ENCODE measurements at places on chromosomes 11 and 22.

GRCh38 chr11:45851228-45851627 lies 4.0 kb downstream of the CRY2 start:
- no peak for DNase-seq

DNA sequence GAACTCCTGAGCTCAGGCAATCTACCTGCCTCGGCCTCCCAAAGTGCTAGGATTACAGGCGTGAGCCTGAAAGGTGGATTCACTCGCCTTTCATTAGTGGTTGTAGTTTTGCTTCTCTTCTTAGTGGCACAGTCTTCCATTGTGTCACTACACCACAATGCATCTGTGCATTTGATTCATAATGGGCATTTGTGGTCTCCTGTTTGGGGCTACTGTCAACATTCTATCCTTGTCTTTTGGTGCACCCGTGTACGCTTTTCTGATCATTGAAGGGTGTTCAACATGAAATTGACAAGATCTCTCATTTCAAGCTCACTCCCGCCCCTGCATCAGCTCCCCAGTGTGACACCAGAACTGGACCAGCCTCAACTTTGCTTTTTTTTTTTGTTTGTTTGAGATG lies 2.0 kb upstream of the SYT12 start:
- no peak for DNase-seq

- no peak for DNase-seq
These were observed 652.1 kb downstream of the NELL1 start for GRCh38 chr11:21321530-21321929.

- no peak for DNase-seq
These were observed 907.1 kb downstream of the DLG2 start for GRCh38 chr11:84719935-84720577.

GRCh38 chr11:10911907-10912306 lies 54.1 kb upstream of the ZBED5 start:
- no peak for DNase-seq

- DNase-seq: no peak
These were observed 282.8 kb downstream of the MN1 start for GRCh38 chr22:27518531-27519340.

- no peak for DNase-seq
These were observed 91.7 kb upstream of the ANO1 start for GRCh38 chr11:69986440-69986787.

DNA sequence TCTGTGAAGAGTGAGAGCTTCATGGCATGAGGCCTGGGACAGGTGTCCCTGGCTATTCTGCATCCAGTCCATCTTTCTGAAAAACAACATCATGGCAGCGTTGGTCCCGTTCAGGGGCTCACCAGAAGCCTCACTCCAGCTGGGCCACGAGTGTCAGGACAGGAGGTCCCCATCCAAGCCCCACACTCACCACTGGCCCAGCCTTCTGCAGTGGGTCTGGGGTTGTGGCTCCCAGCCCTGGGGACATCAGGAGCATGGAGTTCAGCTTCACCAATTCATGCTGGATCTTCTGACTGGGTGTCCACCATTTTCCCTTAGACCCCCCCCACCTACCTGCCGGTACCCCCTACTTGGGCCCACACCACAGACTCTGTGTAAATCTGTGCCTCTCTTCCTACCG lies 400.3 kb downstream of the BRD1 start:
- DNase-seq: no peak

GRCh38 chr11:86449993-86450629 lies 75.4 kb downstream of the CCDC81 start:
- no peak for DNase-seq

DNA sequence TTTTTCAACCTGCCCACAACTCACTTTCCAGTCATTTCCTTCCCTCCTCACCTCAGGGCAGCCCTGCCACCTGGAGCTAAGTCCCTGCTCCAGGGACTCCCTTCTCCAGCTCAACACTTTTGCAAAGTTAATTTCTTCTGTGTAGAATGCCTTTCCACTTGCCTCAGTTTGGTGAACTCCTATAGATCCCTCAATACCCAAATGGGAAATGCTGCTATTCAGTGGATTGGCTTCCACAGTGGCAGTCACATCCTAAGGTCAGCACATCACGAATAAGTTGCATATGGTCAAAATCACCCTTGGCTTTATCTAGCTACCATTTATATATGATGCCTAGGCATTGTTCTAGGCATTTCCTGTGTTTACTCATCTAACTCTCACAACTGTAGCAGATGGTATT lies 23.6 kb downstream of the GDPD5 start:
- no peak for DNase-seq

DNA sequence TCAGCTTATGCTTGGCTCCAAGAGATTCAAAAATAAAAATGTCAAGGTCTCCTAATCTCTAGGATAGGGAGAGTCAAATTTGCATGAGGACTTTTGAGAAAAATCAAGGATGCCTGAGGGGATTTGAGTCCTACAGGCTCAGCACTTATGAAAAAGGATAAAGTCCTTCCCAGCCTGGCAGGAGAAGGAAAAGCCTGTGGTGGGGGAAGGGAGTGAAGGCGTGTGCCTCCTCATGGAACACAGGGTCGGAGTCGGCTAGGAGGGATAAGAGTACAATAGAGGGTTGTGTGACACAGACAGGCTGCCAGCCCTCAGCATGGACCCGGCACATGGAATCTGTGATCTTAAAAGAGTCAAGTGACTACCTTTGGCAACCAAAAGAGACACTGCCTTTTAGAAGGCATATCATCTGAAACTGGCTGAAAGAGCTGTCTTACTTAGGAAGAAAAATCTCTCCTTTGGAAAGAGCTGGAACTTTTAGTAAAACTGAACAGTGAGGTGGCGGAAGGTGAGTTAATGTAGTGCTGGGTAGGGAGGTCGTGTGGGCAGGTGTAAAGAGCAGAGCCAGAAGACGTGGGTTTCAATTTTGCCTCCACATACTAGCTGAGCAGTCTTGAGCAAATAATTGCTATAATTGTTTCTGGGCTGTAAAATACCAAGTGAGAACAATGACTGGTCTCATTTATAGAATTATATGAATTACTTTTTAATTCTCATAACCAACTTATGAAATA lies 58.8 kb upstream of the RDX start:
- no peak for DNase-seq

- no peak for DNase-seq
These were observed 209.6 kb downstream of the BUD13 start for GRCh38 chr11:116563028-116563711.

DNA sequence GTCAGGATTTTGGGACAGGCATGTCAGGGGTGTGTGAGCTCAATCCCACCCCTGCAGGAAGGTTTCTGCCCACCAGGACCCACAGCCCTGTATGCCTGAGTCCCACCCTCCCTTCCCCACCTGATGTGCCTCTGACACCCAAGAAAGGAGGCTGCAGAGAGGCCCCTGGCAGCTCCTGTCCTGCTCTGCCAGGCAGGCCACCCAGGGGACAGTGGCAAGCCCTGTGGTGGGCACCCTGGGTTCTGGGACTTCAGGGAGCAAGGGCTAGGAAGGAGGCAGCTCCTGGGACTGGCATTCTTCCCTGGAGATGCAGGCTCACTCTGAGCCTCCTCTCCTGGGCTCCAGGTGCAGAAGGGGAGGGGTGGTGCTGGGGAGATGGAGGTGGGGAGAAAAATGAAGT lies 234.5 kb upstream of the B3GAT1 start:
- DNase-seq: no peak

GRCh38 chr22:17130199-17130598 lies 9.0 kb upstream of the TMEM121B start:
- no peak for DNase-seq

DNA sequence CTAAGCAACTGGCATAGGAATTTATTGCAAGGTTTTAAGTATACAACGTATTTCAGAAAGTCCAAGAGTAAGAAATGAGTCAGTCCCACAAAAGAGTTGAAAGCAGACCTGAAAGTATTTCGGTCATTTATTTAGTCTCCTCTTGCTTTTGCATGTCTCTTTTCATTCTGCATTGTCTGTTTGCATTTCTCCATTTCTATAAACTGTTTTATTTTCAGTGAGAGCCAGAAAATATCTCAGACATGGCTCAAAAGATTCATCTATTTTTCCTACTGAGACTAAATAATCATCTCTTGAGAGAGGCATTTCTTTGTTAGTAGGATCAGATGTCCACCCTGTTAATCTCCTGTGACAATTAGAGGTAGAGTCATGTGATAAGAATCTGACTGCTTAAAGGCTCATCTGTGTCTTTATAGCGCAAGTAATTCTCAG lies 219.1 kb upstream of the CCDC179 start:
- no peak for DNase-seq

GRCh38 chr22:22397292-22397870 lies 111.2 kb downstream of the ZNF280B start:
- peak; percentile 26 for DNase-seq

GRCh38 chr11:78300108-78300839 lies 111.6 kb downstream of the USP35 start:
- no peak for DNase-seq

- no peak for DNase-seq
These were observed 466.3 kb upstream of the ARHGAP42 start for GRCh38 chr11:100220801-100221200.

DNA sequence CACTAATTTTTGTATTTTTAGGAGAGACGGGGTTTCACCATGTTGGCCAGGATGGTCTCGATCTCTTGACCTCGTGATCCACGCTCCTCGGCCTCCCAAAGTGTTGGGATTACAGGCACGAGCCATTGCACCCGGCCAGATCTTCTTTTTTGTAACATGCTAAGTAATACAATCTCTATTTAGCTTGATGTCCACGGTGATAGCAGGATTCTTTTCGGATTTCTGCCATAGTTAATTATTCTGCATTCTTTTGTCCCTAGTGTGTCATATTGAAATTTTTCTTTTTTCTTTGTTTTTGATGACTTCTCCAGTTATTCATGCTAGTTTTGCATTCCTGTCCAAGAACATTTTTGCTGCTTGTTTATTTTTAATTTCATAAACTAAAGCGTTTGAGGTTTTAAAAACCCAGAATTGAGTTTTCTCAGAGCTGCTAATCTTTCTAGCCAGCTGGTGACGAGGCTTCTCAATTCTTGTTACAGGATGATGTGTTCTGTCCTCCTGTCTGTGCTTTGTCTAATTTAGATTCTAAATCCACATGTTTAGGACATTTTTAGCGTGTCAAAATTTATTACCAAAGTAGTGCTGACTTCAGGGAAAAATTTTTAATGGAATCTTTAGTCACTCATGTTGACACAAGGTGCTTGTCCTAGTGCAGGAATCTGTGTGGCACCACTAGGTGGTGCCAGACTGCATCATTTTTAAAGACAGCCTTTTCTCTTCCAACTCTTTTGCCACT lies 21.8 kb downstream of the NF2 start:
- DNase-seq: peak; percentile 75

DNA sequence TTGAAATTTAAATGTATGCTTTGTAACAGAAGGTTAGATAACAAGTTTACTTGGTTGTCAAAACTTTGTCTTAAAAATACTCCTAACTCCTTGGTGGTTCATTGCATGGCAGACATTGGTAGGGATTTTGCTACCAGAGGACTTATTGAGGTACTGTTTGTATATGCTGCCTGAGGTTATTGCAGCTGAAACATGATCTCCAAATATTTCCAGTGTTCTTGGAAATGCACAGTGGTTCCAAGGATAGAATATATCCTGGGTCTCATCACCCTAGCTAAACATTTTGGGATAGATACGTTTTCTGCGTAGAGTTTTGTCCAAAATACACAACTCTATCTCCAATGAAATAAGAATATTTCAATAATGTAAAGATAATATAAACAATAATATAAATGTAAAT lies 109.2 kb downstream of the RAB38 start:
- no peak for DNase-seq

- DNase-seq: no peak
These were observed 687 bp upstream of the ARSA start for GRCh38 chr22:50628543-50629134.

DNA sequence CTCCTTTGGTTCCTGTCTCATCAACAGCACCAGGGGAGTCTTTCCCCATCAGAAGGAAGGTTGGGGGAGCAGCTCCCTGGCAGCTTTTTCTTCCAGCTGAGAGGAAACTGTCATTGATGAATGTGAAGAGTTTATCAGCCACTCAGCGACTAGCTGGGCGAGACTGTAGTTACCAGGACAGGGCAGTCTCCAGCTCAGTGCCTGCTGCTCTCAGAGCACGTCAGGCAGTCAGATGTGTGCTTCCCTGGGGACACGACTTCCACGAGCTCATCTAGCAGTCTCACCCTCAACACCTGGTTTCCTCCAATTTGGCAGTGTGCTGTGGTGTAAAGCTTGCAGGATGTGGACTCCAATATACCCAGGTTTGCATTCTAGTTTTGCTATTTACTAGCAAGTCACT lies 12.5 kb upstream of the C1QTNF4 start:
- no peak for DNase-seq

- DNase-seq: peak; percentile 76
These were observed 899.6 kb downstream of the OPCML start for GRCh38 chr11:132632641-132633124.

DNA sequence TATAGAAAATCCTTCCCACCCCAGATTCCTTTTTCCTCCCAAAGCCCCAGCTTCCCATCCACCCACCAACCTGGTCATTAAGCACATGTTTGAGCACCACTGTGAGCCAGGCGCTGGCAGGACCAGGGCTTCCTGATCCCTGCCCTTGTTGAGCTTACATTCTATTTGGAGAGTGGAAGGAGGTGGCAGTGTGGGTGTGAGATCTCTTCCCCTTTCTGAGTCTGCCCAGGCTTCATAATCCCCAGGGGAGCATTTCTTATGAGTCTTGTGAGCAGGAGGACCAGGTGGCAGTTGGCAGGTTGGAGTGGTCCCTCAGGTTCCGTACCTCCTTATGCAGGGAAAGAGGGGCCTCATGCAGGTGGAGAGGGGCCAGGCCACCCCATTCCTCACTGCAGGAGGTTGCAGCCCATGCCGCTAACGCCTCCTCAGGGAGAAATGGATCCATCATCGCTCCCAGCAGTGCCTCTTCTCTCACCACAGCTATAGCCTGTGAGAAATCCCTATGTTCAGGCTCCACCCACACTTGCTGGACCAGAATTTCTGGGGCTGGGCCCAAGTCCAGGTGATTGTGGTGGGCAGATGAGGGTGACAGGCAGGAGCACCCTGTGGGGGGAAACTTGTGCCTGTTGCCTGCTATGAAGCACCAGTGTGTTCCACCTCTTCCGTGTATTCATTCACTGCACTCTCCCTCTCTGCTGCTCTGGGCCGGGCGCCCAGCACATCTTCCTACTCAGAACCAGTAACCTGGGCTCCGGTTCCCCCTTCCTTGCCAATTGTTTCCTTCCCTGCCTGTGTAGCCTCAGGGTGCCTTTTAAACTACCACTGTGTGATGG lies 23.5 kb downstream of the UBE2L3 start:
- DNase-seq: no peak

DNA sequence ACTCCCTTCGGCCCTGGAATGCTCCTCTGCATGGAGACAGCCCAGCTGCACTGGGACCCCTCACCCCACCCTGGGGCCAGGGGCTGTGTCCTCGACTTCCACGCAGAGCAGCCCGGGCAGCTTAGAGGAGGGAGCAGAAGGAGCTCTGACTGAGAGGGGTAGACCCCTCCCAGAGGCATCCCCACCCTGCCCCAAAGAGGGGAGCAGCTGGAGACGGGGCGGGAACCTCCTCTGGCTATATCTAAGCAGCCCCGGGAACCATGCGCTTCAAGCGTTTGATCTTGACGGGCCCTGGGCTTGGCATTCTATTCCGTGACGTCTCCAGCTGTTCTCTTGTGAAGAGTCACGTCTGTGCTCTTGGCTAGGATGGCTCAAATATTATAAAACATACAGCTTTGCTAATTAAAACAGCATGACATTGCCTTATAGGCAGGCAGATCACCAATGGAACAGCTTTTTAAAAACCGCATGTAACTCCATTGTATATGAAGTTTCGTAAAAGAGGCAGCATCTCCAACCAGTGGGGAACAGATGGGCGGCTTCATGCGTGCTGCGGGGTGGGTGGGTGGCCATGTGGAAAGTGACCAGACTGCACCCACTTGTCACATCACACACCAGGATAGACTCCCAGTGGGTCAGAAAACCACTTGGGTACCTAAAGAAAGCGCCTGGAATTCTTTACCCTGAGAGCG lies 7.7 kb downstream of the KCNQ1 start:
- DNase-seq: no peak
